ENCODE measurements at places on chromosomes 4 and X.

GRCh38 chrX:123962794-123963373 is 1.4 kb downstream of the STAG2 start:
- peak; percentile 94 for DNase-seq

DNA sequence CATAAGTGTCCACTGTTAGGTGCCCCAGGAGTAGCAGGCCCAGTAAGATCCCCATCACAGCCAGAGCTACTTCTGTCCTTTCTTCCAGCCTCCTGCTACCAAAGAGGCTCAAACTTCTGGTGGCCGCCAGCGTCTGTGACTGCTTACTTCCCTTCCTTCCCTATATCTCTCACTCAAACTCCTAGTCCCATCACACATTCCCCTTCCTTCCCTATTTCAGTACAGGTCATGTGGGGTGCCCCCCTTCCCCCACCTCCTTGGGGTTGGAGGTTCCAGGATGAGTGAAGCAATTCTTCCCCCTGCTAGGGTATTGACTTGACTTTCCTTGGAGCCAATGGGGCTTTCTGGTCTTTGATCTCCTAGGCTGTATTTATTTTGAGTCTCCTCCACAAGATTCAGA is at the start of gene VSIG4:
VSIG4 (minus strand) TSS at position 137 of the 400 bp plus-strand sequence; CDS start at position 55, 82 bp downstream.
- no peak for DNase-seq

- no peak for DNase-seq
Measured at GRCh38 chr4:60890743-60891142, 309.4 kb upstream of the ADGRL3 start.

- DNase-seq = no peak
Measured at GRCh38 chrX:113962343-113962742, 621.5 kb upstream of the HTR2C start.

GRCh38 chr4:8377103-8378075 is 63.1 kb downstream of the ACOX3 start:
- DNase-seq = no peak

GRCh38 chrX:16156692-16157331 is 10.5 kb upstream of the MAGEB17 start:
- no peak for DNase-seq

GRCh38 chr4:123505095-123506010 is 108.8 kb downstream of the SPRY1 start:
- DNase-seq = no peak

GRCh38 chr4:26765515-26765914 is 95.1 kb upstream of the STIM2 start:
- DNase-seq = no peak

DNA sequence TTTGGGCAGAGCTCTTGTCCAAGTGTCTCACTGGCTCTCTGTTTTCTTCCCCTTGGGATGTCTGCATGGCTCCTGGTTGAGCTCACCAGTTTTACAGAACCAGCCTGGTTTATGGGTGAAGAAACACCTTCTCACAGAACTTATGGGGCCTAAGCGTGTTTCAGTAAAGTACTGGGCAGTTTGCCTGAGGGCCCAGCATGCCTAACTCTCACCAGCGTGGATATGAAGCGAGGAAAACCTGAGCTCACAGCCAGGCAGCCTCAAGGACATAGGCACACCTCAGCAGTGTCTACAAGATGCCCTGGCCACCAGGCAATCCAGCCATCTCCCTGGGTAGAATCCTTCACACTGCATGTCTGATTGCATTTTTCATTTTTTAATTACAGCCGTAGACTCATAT is 9.2 kb downstream of the NHSL2 start:
- no peak for DNase-seq

DNA sequence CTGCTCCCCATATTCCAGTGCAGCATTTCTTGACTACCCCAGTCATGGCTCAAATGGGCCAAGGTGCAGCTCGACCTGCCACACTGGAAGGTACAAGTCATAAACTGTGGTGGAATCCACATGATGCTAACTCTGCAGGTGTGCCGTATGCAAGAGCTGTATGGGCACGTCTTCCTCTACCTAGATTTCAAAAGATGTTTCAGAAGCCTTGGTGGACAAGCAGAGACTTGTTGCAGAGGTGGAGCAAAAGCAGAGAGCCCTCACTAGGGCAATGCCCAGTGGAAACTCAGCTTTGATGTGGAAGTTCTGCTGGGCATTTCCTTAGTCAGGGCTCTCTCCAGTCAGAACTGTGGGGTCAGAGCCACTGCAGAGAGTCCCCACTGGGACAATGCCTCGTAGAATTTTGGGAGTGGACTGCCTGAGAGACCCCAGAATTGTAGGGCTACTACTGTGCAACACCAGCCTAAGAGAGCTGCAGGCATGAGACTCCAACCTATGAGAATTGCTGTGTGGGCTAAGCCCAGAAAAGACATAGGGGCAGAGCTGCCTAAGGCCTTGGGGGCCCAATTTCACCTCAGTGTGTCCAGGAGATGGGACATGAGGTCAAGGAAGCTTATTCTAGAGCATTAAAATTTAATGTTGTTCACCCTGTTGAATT is 65.7 kb downstream of the BEX3 start:
- no peak for DNase-seq

GRCh38 chrX:130704053-130705038 is 198.7 kb downstream of the ENOX2 start:
- DNase-seq = no peak

DNA sequence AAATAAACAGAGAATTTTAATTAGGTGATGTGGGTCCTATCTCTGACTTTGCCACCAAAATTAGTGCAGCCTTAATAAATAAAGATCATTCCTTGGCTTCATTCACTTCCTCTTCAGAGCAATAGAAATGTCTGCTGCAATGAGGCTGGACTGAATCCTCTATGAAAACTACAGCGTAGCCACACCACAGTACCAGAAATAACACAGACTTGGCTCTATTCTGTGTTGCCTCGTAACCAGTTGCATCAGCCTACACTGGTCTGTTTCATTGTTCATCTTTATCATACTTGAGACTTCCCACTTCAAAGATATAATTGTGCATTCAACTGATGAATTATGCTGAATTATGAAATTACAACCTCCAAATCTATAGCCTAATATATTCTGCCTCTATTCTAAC is 15.8 kb downstream of the GLRA3 start:
- DNase-seq = no peak

GRCh38 chr4:149017002-149017734 is 575.0 kb upstream of the NR3C2 start:
- no peak for DNase-seq

DNA sequence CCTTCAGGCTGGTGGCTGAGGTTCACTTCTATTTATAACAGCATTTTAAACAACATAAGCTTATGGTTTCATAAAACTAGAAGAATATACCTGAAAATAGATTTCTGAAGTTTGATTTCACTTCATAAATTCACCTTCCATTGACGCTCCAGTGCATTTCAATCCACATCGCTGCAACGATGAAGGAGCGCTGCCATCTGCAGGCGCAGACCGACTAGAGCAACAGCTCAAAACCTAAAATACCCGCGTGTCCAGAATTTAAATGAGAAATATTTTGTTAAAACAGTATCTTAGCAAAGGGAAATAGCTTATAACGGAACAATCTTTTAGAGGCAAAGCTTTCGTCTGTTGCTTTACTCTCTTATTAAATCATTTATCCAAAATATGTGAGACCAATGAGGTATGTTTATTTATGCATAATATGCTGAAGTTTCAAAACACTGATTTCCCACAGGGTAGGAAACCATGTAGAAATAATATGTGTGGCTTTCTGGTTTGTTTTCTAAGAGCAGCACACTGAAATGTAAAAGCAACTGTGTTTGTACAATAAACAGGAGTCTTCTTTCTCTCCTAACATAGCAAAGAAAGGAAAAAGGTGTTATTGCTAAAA is 816.4 kb upstream of the FRG1 start:
- no peak for DNase-seq

DNA sequence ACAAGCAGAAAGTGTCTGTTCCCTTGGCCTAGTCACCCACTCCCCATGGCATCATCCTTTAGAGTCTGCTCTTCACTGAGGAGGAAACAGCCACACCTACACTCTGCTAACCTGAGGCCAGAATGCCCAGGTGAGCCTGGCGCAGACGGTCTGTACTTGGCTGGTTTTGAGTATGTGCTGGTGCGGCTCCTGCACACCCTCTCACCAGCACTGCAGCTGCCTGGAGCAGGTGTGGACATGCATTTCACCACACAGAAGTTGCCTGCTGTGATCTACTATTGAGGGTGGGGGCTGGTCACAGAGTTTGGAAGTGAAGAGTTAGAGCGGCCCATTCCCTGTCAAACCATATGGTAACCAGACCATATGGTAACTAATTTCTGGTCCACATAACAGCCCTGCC is 39.5 kb downstream of the KANTR start:
- no peak for DNase-seq

GRCh38 chr4:103673983-103674382 is 45.8 kb downstream of the TACR3 start:
- no peak for DNase-seq

DNA sequence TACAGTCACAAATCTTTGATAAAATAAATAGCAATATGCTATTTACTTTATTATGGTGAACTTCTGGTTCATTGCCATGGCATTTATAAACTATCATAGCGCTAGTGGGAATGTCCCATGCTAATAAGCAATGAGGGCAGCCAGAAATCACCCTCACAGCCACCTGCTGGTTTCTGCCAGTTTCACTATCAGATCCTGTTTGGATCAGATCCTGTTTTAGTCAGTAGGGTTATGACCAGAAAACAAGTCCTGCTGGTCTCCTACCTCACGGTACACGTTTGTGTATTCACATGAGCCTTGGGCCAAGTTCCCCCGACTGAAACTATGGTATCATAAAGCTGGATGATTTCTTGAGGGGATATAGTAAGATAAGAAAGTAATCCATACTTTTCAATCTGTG is 17.7 kb downstream of the FOXR2 start:
- no peak for DNase-seq

DNA sequence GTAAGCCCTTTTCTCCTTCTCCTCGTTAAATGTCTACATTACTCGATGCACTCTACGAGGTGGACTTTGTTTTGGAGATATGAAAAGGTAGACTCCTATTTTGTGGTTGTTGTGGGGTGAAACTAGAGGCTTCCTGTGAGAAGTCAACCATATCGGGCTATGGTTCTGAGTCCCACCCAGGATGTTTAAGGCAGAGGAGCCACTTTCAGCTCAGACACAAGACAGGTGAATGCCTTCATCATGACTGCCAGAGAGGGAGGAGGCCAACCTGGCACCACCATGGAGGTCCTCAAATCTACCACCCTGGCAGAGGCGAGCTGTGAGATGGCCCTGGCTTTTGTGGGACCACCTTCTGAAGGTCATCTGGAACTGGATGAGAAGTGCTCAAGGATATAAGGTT is 154.4 kb upstream of the KLF3 start:
- DNase-seq = no peak

DNA sequence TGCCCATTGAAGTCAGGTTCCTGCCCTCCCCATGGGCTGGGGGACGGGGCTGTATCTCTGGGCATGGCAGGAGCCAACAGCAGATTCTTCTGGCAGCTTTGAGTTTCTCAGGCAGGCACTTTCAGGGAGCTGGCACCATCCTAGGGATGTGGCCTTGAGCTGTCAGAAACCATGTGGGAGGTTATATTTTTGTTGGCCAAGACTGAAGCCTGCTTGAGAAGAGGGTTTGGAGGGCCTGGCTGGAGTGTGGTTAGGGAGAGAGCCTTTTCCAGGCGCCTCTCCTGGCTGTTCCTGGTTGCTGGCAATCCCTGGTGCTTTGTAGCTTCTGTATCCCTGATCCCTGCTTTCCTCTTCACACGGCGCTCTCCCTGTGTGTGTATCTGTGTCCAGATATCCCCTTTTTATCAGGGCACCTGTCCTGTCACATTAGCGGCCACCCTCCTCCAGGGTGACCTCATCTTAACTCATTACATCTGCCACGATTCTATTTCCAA is 30.6 kb upstream of the SORCS2 start:
- DNase-seq = peak; percentile 56

- DNase-seq = no peak
Measured at GRCh38 chrX:80765220-80765625, 44.5 kb downstream of the BRWD3 start.

GRCh38 chrX:11678158-11678557 is 12.4 kb upstream of the ARHGAP6 start:
- DNase-seq = no peak

GRCh38 chr4:144480068-144480467 is 165.9 kb upstream of the HHIP start:
- DNase-seq = no peak

DNA sequence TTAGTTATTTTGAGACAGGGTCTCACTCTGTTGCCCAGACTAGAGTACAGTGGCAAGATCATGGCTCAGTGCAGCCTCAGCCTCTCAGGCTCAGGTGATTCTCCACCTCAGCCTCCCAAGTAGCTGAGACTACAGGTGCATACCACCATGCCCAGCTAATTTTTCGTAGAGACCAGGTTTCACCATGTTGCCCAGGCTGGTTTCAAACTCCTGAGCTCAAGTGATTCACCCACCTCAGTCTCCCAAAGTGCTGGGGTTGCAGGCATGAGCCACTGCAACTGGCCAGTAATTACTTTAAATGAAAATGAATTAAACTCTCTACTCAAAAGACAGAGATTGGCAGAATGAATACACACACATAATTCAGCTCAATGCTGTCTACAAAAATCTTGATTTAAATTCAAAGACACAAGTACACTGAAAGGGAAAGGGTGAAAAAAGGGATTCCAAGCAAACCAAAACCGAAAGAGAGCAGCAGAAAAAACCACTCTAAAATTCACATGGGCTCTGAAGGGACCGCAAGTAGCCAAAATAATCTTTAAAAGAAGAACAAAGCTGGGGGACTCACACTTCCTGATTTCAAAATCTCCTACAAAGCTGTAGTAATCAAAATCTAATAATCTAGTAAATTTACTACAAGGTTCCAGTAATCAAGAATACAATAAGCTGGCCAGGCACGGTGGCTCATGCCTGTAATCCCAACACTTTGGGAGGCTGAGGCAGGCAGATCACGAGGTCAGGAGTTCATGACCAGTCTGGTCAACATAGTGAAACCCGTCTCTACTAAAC is 11.8 kb upstream of the SPON2 start:
- no peak for DNase-seq

GRCh38 chrX:40975951-40976350 is 109.3 kb upstream of the USP9X start:
- DNase-seq = no peak

DNA sequence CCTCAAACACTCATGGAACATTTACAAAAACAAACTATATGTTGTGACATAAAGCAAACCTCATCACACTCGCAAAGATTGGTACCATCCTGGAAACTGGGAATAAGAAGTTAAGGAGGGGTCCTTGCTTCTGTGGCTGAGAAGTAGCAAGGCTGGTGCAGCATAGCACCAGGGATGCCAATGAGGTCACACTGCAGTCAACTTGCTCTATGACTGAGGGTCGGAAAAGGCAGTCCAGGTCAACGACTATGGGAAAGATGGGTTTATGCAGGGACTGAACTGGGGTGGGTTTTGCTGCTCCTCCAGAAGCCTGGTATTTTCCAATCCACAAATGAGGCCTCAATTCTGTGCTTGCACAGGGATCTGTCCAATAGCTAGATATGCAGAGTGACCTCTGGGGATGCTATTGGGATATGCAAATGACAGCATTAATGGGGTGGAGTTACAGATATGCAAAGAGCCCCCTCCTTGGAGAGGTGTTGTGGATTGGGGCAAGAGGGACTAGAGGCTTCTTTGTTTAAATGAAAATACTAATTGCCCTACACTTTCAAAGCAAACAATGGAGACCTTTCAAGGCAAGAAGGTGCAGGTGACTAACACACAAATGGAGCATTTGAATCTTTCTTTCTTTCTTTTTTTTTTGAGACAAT is 7.2 kb upstream of the IL13RA1 start:
- DNase-seq = no peak

All from coronary artery (tissue), 2 donors.